ENCODE measurements at places on chromosomes 16 and 17.

DNA sequence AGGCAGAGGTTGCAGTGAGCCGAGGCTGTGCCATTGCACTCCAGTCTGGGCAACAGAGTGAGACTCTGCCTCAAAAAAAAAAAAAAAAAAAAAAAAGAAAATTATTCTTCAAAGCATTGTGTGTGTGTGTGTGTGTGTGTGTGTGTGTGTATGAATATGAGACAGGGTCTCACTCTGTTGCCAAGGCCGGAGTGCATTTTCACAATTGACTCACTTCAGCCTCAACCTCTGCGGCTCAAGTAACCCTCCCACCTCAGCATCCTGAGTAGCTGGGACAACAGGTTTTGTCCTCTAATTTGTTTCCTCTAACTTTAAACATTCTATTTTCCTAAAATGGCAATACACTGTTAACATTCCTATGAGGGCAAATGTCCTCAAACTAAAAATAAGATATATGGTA, 7.7 kb downstream of the FBXO47 start:
- DNase-seq, result no peak

DNA sequence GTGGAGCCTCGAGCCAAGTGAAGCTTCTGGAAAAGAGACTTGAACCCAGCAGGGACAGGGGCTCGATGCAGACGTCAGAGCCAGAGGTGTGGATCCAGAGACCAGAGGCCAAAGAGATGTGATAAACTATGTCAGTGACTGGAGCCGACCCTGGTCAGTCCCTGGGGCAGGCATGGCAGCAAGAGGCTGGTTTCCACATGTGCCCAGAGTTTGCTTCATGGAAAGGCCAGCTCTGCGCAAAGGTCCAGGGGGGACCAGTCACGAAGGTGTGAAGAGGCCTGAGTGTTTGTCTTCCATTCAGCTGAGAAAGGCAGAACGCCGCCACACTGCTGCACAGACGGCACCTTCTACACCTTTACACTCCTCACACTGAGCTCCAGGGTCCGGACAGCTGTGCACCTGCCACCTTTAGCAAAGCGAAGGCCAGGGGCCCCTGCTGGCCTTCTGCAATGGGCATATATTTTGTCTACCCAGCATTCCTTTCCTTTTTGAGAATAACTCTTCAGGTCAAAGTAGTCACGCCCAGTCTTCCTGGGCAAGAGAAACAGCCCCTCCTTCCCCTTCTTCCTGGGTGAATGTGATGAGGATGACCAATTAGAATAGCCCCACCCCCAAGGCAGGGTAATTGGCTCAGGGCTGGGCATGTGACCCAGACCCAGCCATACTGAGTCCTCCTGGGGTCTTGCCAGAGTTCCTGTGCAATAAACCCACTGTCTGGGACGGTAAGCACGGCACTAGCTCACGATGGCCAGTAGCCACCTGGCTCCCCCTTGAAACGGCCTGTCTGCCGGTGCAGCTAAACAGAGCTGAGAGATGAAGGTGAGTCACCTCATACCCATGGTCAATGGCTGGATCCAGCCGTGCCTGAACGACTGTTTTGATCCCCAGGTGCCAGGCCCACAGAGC, 2.3 kb upstream of the RPH3AL start:
- no peak for DNase-seq

DNA sequence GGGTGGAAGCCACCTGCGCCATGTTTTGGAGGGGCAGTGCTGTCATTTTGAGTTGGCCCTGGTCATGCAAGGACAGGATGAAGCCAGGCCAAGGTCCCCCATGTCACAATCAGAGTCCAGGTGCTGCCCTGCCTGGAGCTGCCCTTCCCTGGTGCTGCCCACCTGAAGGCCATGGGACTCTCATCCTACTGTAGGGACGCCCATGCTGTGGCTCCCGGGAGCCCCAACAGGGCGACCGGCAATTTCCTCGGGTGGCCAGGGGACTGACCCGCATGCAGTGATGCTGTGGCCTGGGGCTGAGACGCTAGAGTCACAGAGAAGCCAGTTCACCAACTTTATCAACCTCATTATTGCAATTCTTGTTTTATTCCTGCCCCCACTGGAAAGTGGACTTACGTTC, 8.0 kb downstream of the CCL17 start:
- no peak for DNase-seq

DNA sequence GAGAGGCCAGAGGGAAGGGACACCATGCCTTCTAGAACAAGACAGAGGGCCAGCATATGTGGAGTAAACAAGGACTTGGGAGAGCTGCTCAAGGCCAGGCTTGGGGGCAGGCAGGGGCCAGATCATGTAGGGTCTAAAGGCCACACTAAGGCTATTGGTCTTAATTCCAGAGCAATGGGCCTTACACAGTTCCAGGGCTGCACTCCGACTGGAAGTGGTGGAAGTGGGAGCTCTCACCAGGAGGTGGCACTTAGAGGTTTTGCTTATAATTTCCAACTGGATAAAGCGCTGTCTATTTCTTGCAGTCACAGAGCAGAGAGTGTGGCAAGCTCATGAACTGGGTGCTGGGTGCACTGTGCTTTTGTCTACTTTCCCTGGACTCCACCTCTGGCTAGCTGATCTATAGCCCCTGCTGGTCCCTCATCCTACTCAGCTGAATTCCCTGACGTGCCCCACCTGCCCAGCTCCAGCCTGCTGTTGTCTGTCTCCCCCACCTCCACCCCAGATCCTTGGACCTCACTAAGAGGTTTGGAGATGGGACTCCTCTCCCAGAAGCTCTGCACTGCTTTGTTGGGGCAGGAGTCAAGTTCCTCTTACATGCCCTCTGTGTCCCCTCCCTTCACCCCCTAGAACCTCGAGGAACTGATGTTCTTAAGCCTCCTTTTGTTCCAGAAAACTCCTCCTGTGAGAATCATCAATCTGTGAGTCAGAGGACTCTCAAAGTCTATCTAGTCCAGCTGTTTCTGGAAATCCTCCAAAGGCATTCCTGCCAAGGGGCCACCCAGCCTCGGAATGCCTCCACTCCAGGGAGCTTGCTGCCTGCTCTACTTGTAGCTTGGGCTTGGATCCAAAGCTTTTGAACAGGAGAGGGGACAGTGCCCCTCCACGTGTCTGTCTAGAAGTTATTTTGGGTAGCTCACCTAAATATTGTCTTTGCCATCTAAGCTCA, 48.1 kb upstream of the KSR1 start:
- no peak for DNase-seq

DNA sequence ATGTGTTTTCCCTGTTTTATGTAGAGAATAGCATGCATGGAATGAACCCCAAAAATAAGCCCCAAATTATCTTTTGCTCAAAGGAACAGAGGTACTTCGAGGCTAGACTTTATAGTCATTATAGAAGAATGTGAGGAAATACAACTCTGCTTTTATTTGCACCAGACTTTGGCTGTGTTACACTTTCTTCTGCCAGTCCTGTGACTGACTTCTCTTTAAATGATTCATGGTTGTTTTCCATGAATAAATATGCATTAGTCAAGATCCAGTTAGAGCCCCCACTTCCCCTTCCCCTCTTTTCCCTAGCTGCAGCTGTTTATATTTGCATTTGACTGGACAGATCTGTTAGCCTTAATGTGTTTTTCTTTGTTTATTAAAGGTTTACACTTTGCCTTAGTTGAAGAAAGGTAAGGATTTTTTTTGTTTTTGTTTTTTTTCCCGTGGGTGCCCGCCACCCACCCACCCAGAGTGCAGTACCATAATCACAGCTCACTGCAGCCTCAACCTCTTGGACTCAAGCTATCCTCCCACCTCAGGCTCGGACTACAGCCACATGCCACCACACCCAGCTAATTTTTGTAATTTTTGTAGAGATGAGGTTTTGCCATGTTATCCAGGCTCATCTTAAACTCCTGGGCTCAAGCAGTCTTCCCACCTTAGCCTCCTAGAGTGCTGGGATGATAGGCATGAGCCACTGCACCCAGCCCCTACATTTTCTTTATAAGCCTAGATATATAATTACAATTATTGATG, 152.6 kb downstream of the CYB561 start:
- no peak for DNase-seq

DNA sequence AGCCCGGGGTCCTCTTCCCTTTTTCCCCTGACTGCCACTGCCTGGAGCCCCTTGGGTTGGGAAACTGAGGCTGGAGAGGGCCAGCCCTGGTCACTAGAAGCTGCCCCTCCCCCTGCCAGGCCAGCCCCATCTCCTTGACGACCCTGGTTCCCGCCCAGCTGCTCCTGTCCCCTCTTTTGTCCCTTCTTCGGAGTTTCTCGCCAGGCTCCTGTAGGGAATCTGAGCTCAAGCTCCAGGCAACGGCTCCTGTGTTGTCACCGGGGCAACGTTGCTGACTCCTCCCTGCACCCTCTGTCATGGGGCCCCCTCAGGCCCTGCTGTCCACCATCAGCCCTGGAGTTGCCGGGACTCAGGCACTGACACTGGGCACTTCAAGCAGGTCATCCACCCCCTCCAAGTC, 5.7 kb downstream of the LLGL1 start:
- DNase-seq, result no peak

Data from activated CD4-positive, alpha-beta T cell treated with anti-CD3 and anti-CD28 coated beads, Interleukin-2, Interleukin-4, amounts not matched to agents 100 ng/mL and 50 ng/mL, durations not matched to agents 16 hours and 8 hours (primary cell).